Stomach (tissue), 19 donors: ENCODE measurements at places on chromosomes 7 and 10. TPM values are rescaled to one million over a fixed set of nuclear protein-coding genes. Genes with fewer than 3 reads are reported as not detected.

GRCh38 chr10:97669571-97669970 lies 17.5 kb downstream of the AVPI1 start:
- DNase-seq: no peak

GRCh38 chr10:128101901-128102300 lies 24.3 kb downstream of the MKI67 start:
- DNase-seq: no peak

DNA sequence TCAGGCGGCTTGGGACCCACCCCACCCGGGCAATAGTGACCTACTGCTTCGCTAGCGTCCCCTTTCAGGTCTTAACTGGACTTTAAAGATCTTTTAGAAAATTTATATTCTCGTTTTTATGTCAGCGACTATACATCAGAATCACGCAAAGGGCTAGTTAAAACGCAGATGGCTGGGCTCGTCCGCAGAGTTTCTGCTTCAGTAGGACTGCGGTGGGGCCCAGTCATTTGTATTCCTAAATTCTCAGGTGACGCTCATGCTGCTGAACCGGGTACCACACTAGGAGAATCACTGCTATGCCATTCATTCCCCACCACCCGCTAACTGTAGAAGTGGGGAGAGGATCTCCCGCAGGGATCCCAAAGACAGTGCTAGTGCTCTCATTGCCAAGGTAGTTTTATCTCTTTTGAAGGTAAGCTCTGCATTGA lies 12.0 kb upstream of the SP8 start:
- DNase-seq: peak; percentile 17

- DNase-seq: no peak
Measured at GRCh38 chr10:119391440-119392251, 150.9 kb downstream of the RGS10 start.

- no peak for DNase-seq
Measured at GRCh38 chr7:26648554-26648953, 215.8 kb downstream of the SKAP2 start.

- no peak for DNase-seq
Measured at GRCh38 chr7:33079763-33080690, 17.5 kb upstream of the NT5C3A start.

DNA sequence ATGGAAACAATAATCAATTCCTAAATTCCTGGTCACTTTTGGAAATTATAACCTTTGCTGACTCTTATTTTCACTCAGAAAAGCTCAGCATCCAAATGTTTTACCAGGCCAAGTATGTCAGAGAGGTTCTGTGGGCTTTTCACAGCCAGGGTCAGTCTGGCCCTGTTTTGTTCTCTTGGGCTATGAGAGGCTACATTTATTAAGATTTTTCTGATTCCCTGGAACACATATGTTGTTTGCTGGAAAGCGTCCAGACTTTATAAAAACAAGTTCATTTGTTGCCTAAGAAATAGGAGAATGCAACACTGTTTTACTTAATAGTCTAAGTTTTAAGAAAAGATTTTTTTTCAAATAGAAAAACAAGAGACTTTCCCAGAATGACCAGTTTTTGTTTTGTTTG lies 238.4 kb upstream of the PLXDC2 start:
- peak; percentile 20 for DNase-seq

The GHITM gene
- 108 TPM for total RNA-seq

The SLC35G1 gene
- total RNA-seq: 5.0 TPM

The GPER1 gene
- total RNA-seq: 0.58 TPM

The OR2A5 gene
- not detected for total RNA-seq
